ENCODE measurements at places on chromosomes 5 and 9. TPM values are rescaled to one million over a fixed set of nuclear protein-coding genes. Genes with fewer than 3 reads are reported as not detected.

ROR2 gene
- total RNA-seq: 12.3 TPM

- no peaks in the 10 kb centered on the region for H3K36me3 ChIP-seq
- no peak overlapping the region for H3K4me3 ChIP-seq
- peak overlapping the region; percentile 7 for H3K27ac ChIP-seq
- no peaks in the 10 kb centered on the region for H3K27me3 ChIP-seq
- DNase-seq: peak; percentile 82
Measured at GRCh38 chr5:41270423-41271251, 57.3 kb upstream of the C6 start.

CDH9 gene
- not detected for total RNA-seq

TLR4 gene
- not detected for total RNA-seq
